ENCODE measurements at places on chromosomes 16 and 17.

GRCh38 chr17:15436473-15437302, 30.7 kb downstream of the CDRT4 start:
- DNase-seq: no peak

GRCh38 chr17:20200016-20200795, 191.0 kb downstream of the SPECC1 start:
- DNase-seq: no peak

DNA sequence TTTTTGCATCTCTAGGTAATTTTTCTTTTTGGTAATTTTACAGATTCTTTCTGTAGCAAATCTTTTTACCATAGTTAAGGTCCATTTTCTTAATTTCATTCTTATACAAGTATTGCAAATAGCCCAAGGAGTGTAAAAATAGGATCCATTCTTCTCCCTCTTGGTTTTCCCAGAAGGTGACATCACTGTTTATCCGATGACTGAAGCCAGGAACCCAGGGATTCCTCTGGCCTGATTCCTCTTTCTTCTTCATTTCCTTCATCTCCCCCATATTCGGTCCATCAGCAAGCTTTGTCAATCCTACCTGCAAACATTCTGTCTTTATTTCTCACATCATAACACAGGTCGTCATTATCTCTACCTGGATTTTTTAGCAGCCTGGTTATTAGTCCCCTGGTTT, 5.3 kb downstream of the RBBP6 start:
- no peak for DNase-seq

DNA sequence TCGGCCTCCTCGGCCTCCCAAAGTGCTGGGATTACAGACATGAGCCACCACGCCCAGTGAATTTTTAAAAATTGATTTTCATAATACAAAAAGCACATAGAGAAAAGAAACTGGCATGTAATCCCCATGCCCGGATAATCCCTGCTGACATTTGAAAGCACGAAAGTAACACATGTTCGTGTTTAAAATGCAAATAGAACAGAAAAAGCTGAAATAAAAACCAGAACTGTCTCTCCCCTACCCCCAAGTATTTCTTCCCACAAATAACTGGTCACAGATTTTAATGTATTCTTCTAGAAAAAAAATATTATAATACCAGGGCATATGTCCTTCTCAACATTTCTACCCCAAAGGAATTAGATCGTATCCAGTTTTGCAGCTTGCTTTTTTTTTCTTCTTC, 222.9 kb downstream of the SLC39A11 start:
- DNase-seq: no peak

DNA sequence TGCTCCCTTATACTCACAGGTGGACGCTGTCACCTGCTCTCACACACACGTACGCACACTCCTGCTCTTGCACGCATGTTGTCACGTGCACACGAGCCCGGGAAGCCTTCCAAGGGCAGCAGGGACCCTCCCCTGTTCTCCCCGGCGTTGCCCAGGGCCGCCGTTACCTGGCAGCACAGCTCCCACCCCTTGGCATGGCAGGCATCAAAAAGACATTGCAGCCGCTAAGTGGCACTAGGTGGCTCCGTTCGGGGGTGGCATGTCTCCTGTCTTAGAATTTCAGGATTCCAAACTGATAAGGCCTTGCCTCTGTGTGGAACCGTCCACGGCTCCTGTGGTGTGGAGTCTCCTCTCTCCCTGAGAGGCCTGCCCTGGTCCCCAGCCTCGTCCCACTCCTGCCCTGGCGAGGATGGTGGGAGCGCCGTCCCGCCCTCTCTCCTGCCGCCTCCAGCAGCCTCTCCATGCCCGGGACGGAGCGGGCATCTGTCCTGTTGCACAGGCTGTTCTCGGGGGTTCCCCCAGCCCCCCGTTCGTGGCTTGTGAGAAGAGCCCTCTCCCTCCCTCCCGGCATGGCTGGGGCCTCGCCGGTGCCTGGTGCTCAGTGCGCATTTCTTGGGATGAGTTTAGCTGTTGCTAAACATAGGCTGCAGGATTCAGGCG, 126.7 kb upstream of the GSE1 start:
- DNase-seq: no peak

GRCh38 chr16:13793841-13794409, 126.0 kb upstream of the ERCC4 start:
- DNase-seq: no peak

DNA sequence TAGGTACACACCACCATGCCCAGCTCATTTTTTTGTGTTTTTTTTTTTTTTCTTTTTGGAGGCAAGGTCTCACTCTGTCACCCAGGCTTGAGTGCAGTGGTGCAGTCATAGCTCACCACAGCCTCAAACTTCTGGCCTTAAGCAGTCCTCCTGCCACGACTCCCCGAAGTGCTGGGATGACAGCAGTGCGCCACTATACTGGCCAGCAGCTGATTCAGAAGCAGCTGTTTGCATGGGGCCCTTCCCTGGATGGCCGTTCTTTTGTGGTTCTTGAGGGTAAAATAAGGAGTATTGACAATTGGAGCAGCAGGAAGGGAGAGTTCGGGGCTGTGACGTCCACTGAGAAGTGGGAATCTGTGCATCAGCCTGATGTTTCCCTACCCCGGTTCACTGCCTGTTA, 41.6 kb downstream of the KIAA0513 start:
- DNase-seq: no peak

DNA sequence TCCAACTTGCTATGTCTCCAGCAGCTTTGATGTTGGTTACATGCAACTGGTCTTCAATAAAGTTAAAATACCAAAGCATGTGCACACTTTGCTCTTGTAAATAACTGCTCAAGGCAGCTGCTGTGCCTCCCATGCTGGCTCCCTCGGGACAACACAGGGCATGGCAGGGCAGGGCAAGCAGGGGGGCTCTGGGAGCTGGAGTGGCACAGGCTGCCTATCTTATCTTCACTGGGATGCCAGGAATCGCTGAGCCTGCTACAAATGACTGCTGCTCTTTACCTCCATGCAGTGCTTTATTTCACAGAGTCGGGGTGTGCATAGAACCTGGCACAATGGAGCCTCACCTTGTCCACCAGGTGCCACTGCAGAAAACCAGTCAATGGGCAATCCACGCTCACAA, 21.8 kb downstream of the PEMT start:
- no peak for DNase-seq

DNA sequence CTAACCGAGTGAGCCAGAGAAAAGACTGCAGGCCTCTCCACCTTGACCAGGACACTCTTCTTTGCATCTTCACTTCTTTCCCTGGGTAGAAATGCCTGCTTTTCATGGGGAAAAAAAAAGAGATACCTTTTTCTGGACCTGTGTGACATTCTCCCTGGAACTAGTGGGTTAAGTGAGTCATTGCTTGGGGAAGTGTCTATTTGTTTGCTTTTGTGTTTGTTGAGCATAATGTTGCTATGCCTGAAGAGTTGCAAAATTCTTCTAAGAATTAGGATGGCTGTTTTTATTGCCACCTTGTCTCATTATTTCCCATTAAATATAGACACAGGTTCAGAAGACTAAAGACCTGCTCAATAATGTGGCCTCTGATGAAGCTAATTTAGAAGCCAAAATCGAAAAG, 18.8 kb downstream of the CLUAP1 start:
- no peak for DNase-seq

DNA sequence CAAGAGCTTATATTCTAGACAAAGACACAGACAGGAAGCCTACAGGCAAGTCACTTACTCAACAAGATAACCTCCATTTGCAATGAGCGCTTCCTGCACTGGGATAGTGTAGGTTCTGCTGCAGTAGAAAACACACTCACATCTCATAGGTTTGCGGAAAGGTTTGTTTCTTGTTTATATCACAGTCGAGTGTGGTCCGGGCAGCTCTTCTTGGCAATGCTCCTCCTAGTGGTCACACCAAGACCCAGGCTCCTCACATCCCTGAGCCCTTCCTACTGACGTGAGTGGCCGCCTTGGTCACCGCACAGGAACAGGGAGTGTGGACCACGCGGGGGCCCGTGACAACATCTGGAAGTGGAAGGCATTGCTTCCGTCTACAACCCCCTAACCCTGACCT, 48.0 kb upstream of the RBFOX3 start:
- no peak for DNase-seq

DNA sequence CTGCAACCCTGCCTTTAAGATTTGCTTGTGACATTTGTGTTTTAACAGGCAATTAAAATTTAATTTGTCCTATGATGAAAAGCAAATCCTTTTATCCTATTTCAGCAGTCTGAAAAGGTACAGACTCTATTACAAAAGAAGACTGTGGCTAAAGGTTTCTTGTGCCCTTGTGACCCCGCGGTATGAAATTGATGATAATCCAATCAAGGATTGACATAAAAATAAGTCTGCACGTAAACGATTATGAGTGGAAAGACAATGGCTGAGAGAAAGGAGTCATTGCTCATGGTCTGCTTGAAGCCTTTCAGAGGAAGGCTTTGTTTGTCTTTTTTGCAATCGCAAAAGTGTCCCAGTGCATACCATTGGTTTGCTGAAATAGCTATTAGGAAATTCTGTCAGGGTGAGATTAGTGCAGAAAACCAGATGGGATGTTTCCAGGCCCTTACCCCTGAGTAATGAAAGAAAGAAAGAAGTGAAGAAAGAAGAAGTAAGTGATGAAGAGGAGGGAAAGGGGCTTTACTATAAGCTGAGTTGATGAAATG, 867.8 kb upstream of the CDH8 start:
- DNase-seq: no peak

- no peak for DNase-seq
Observed at GRCh38 chr16:14635395-14636165, 2.8 kb downstream of the BFAR start.

DNA sequence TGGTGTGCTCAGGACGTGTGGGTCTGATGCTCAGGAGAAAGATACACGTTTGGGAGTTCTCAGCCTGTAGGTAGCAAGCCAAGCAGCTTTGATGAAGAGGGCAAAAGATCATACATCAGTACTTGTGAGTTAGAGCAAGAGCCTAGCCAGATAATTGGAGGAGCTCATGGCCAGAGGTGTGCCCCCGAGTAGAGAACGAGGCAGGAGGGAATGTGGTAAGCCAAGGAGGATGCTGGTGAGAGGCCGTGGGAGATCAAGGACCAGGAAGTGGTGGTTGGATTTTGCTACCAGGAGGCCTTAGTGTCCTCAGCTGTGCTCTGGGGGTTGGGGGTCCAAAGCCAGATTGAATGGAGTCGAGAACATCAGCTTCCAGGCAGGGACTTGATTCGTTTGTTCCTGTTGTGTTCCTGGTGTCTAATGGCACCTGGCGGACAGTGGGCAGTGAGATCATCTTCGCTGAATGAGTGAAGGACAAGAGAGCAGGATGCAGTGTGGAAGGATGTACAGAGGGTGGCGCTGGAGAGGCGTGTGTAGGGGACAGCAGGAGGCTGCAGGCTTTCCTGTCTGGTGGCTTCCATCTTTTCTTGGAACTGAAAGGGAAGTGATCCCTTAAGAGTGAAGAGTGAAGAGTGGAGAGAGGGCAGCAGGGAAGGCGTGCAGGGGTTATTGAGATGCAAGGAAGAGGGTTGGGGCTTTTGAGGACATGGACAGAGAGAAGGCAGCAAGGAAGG, 11.6 kb downstream of the FBXL19 start:
- DNase-seq: no peak

- DNase-seq: peak; percentile 99
Observed at GRCh38 chr17:7204828-7205461, 14.7 kb downstream of the DLG4 start.

- no peak for DNase-seq
Observed at GRCh38 chr17:39777534-39778365, 40.0 kb downstream of the GRB7 start.

DNA sequence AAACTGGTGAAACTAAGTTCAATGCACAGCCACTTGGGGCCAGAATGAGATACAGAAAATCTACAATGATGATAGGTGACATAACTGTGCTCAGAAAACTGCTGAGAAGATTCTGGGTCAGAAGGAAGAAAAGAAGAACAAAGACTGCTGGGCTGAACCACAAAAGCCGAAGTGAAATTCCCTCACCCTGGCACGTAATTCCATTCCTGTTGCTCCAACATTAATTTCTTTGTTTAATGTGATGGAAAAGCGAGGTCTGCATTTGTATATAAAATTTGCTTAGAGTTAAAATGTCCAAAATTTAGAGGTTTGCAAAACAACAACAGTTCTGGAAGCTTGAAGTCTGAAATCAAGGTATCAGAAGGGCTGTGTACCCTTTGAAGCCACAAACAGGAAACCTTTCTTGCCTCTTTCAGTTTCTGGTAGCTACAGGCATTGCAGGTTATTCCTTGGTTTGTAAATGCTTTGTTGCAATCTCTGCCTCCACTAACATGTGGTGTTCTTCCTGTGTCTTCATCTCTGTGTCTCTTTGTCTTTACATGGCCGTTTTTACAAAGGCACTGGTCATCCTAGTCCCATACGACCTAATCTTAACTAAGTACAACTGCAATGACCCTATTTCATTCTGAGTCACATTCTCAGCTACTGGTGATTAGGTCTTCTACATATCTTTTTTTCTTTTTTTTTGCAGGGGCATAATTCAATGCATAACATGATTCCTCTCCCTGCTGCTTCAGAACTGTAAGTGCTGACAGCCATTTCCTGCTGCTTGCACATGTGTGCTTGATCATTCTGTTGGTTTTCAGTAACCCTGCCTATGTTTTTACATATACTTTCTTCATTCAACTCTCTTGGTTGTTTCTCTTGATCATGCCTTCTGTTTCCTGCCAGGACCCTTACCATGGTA, 603.0 kb upstream of the CDH8 start:
- DNase-seq: no peak
